ENCODE measurements at places on chromosomes 2 and 18.

DNA sequence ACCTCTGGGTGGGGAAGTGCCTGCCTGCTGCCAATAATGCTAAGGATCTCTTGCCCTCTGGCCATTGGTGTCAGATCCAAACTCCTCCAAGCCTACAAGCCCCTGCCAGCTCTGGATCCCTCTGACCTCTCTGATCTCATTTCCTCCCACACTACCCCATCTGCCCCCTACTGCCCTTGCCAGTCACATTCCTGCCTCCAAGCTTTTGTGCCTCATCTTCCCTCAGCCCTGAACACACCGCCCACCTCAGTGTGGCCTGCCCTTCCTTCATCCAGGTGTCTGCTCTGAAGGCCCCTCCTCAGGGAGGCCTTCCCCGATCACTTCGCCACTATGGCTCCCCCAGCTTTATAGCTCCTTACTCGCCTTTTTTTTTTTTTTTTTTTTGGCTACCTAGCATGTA is 161.0 kb upstream of the GLI2 start:
- DNase-seq: no peak

DNA sequence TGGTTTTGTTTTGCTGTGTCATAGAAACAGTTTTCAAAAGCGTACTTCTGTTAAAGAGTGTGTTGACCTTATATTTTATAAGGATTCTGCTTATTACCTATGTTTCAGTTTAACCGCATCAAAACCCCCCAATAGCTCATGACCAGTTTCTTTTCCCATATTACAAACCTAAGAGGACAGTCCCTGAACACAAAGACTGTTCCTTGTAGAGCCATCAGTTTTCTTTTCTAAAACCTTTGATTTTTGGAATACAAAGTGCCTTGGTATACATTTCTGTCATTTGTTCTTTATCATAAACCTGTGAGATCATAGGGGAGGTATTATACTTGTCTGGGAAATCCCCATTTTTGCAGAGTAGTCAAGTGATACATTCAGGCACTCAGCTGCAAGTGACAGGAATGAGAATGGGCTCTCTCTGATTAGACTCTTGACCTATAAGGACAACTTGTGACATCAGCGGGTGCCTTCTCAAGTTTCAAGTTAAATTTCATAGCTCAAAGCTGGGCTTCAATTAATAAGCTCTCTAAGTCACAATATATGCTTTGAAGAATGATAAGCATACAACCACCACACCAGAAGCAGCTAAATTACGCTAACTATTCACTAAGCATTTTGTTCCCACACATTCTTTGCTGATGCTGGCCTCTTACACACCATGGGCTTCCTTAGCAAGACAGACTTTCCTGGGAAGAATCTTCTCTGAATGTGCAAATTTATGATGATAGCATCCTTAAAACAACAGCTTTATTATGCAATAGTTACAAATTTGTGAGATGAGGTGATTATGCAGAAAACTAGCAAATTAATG is 97.5 kb upstream of the CD302 start:
- DNase-seq: no peak

DNA sequence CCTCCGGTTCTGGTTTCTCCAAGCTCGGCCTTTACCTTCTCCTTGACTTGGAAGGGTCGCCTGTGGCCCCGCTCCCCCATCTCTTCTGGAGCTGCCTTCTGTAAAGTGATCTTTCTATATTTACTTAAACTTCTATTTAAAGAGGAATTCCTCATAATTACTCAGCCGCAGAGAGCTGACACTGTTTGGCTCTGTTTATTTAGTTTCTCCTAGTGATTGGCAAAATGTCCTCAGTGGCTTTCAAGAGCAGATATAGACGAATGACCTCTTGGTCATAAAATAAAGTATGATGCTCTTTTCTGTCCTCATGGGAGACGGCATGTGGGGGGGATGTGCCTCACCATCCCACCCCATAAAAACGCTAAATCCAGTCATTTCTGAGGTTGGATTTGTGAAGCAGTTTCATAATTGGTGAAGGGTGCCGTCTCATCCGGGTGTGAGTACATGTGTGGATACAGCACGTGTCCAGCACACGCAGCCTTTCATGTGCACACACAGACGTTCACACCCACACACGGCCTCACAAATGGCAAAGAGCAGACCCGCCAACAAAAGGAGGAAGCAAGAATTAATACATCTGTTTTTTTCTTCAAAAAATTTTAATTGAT is 43.4 kb upstream of the SMAD7 start:
- no peak for DNase-seq

DNA sequence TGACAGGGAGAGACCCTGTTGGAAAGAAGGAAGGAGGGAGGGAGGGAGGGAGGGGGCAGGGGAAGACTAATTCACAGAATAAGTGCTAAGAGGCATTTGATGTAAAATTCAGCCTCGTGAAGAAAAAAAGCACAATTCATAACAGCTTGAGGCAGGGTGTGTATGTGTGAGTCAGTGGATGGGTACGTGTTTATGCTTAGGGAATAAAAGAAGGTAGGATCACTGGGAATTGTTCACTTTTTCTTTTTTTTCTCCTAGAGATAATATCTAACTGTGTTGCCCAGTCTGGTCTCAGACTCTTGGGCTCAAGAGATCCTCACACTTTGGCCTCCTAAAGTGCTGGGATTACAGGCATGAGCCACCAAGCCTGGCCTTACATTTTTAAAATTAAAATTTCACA is 39.2 kb downstream of the WDR33 start:
- no peak for DNase-seq

GRCh38 chr2:237159006-237159911 is 73.6 kb downstream of the COPS8 start:
- no peak for DNase-seq

DNA sequence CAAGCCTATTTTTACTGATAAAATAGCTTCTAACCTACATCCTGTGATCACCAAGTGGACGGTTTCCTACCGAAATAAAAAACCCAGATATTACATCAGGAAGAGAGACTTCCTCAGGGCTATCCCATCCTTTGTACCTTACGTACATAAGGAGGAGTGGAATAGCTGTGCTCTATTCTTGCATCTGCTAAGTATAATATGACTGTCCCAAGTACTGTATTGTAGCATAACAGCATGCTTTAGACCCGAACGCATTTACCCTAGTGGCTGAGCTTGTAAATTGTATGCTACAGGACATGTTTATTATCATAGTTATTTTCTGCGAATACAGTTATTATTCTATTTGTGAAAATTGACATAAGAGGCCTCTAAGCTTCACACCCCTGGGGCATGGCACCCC is 302.4 kb downstream of the CLIP4 start:
- no peak for DNase-seq

GRCh38 chr2:9657083-9657482 is 26.3 kb upstream of the YWHAQ start:
- no peak for DNase-seq

DNA sequence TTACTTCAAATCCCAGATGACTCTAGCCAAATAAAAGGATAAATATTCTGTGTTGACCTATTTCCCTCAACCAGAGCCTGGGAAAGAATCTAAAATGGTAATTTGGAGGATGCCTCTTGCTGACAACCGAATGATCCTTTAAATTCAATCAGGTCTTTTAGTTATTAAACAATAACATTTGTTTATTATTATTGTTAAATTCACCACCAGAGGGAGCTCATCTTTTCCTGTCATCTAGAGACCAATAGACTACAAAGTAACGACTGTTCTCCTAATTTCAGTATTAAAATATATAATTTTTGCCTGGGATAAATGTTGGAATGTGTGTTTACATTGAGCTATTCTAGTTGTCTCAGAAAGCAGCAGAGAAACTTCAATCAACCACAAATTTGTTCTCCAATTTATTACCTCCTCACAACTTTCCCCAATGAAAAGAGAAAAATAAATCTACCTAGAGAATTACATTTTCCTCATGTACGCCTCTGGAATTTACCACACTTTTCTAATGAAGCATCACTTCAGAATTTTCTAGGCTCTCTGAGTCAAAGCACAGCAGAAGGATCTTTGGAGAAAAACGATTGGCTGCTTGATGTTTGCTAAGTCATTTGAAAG is 142.7 kb downstream of the SCG2 start:
- no peak for DNase-seq

GRCh38 chr2:128714851-128715312 is 396.2 kb upstream of the HS6ST1 start:
- DNase-seq: no peak

DNA sequence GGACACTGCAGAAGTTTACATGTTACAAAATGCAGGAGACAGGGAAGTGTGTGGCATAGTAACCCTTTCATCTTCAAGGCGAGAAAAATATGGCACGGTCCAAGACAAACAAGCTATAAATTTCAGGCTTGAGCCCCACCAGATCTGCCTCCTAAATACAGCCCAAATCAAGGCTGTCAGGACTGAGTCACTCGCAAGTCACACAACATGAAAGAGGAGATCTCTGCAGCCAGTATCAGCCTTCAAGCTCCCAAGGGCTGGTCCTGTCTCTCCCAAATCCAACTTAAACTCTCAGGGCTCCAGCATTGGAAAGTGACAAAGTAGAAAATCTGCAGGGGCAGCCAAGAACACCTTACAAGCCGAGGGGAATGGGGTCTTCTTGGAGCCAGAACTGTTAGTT is 106.3 kb upstream of the GATA6 start:
- no peak for DNase-seq

DNA sequence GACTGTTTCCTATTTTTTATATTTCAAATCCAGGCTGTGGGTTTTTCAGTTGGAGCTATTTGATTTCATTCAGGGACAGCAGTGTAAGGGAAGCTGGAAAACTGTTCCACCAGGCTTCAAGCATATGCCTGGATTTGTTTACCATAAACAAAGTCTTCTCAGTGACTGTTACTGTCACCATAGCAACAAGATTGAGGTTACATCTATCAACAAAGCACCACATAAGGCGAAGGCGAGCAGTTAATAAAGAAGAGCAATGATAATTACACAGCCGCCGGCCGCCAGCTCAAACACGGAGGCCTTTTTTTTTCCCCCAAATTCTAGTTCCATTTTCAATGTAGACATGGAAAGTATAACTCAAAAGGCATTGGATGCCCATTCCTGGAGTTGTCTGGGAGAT is 553.7 kb upstream of the SYT4 start:
- no peak for DNase-seq

DNA sequence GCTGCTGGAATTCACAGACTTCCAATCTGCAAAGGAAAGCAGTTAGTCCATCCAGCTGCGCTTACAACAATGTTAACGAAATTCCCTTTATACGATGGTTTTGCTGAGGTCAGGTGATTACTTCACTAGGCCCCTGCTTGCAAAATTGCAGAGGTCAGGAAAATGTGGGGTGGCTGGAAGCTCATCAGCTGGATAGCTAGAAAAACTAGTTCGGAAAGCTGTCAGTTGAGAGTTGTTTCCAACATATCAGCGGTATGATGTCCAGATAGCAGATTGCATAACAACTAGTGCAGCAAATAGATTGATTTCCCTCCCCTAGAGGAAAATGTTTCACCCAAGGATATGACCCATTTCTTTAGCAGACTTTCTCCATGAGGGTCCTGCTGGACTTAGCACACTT is 2021.1 kb upstream of the CELF4 start:
- DNase-seq: no peak

- DNase-seq: no peak
Measured at GRCh38 chr2:3179208-3179607, 198.4 kb downstream of the EIPR1 start.

DNA sequence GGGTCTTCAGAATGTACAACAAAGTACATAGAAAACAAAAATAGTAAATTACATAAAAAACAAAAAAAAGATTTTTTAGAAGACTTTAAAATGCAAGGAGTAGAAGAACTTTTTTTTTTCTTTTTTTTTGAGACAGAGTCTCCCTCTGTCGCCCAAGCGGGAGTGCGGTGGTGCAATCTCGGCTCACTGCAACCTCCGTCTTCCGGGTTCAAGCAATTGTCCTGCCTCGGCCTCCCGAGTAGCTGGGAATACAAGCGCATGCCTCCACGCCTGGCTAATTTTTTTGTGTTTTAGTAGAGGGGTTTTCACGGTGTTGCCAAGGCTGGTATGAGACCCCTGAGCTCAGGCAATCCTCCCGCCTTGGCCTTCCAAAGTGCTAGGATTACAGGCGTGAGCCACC is 104.5 kb upstream of the ZC3H15 start:
- no peak for DNase-seq

- DNase-seq: no peak
Measured at GRCh38 chr18:63224630-63225029, 94.9 kb downstream of the BCL2 start.

- no peak for DNase-seq
Measured at GRCh38 chr2:133062931-133063665, 393.1 kb upstream of the LYPD1 start.

GRCh38 chr2:190062053-190062452 is 476 bp downstream of the MSTN start:
- DNase-seq: no peak

DNA sequence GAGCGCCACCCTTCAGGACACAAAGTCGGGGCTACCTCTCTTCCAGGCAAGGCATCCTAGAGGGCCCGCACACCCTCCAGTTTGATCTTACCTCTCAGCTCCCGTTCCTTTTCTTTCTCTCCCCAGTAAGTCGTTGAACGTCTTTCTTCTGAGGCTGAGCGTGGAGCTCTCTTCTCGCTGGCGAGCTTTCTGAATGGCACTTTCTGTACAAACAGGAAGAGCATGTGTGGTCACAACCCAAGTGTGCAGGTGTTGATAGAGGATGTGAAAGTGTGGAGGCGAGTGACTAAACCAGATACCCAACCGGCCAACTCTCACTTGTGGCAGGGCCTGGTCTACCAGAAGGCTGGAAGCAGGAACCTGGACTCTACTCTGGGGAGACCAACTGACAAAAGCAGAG is at the start of gene AFF3:
TSS of gene AFF3 (minus strand) at position 198 of the 400 bp plus-strand sequence. CDS start 38,136 bp downstream, outside the sequence.
- DNase-seq: no peak

GRCh38 chr2:18831916-18832510 is 242.6 kb upstream of the NT5C1B start:
- DNase-seq: no peak

GRCh38 chr2:72965770-72966450 is 48.6 kb downstream of the EMX1 start:
- no peak for DNase-seq

DNA sequence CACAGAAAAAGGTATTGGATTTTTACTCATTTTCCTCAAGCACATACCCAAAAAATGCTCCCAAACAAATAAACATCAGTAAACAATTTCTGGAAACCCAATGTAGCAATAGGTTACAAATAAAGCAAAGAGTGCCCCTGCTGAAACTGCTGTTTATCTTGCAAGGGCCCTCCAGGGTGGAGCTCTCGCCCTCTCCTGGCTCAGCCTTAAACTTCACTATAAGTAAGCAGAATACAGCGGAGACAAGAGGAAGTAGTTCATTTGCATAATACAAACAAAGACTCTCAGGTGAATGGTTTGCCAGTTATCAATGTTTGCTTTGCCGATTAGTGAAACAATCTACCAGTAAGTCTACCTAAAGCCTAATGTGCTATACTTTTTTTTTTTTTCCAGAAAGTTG is 437.6 kb downstream of the DLGAP1 start:
- no peak for DNase-seq

GRCh38 chr2:239118264-239118663 is 270.4 kb downstream of the TWIST2 start:
- DNase-seq: no peak

GRCh38 chr2:88873620-88874019 is 182.1 kb downstream of the RPIA start:
- DNase-seq: no peak
